Colonic mucosa (tissue), 4 donors: ENCODE measurements at places on chromosomes 13 and 19.
A peak's percentile ranks its signal among the peaks of the same experiment; 100 is the strongest.

DNA sequence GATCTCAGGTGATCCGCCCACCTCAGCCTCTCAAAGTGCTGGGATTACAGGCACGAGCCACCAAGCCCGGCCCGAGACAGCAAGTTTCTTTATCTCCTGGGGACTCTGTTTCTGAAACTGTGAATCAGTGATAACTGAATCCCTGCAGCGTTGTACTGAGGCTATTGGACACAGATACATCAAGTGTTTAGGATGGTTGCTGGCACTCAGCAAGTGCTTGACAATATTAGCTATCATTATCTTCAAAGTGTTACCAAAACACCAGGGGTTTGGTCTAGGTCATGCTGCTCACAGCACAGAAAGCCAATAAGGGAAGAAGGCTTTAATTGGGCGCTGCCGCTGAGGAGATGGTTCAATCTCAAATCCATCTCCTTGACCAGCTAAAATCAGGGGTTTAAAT lies 20.5 kb upstream of the PNMA8C start:
- no peak for DNase-seq

DNA sequence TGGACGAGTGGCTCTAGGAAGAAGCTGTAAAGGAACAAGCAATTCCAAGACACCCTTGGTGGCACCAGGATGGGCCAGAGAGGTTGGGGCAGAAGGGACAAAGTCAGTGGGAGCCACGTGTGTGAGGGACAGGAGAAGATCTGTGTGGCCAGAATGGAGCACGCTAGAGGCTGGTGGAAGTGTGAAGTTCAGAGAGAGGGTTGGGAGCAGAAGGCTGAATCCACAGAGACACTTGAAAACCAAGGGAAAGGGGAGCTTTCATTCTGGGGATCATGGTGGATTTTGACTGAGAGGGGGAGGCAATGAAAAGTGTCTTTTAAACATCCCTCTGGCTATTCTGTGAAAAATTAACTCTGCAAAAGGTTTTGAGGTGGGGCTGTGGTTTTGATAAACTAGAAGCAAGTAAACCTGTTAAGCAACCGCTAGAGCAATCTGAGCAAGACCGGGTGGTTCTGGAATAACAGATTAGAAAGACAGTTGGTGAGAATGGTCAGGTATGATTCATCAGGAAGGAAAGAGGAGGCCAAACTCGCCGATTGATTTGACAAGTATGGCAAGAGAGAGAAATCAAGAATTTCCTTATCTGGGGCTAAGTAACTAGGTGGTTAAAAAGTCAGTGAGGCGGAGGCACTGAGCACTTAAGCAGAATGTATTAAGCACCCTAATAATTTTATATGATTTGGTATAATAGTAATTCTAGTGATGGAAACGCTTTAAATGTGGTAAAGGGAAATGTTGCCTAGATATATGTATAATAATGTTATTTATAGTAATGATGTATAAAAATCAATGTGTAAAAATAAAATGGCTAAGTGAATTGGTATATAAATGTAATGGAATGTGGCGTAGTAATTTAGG lies 140.0 kb downstream of the MYO16 start:
- DNase-seq = no peak

DNA sequence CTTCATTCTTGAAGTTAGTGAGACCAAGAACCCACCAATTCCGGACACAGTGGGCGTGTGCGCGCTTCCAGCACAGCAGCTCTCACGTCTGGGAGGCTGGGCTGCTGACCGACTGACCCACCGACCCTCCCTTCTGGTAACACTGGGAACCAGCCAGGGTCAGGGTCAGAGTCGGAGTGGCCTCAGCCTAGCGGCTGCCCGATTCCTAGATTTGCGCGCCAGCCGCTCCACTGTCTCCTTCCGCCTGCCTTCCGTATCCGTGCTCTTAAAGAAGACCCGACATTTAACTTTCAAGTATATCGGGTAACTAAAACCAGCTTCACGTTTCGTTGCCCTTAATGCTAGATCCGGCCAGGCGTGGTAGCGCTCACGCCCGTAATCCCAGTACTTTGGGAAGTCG lies 41.1 kb downstream of the SERP2 start:
- no peak for DNase-seq

DNA sequence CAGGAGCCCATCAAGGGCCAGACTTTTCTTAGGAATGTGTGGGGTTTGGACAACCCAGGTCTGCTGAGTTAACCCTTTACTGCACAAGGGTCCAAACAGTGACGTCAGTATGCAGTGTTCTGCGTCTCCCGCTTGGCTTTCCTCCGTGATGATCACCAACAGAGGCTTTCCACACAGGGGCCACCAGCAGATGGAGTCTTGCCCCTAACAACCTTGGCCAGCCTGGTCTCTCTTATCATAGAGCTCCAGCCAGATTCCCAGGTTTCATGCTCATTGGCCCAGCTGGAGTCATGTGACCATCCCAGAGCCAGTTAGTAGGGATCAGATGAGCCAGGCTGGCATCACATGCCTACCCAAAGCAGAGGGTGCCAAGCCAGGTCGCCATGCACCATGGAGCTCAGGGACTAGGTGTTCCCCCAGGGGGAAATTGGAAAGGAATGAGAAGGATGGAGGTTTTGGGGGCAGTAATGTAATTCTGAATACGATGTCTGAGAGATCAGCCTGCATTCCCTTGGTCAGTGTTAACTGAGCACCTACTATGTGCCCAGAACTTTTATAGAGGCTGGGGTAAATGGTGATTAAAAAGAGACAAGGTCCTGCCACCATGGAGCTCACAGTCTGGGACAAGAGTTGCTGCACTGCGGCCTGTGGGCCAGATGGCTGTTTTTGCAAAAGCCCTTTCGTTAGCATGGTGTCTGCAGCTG lies 61.2 kb downstream of the MYH14 start:
- no peak for DNase-seq

GRCh38 chr19:10699650-10700335 lies 1.4 kb upstream of the QTRT1 start:
- peak; percentile 76 for DNase-seq
